ENCODE measurements at places on chromosomes 1 and 21.

DNA sequence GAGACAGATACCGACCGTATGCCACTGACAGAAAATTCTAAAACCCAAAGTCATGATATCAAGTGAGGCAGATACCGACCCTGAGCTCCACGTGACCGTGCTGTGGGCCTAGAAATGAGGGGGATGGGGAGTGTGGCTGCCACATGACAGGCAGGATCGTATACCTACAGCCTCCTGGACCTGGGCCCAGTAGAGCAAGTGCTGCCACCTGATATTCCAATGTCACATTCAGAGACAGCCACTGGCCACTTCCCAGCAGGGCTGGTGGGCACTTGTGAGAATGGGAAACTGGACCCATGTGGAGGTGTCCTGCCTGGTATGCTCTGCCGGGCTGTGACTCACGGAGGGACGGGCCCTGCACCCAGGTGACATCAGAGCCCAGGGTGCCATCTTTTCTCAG lies 44.6 kb upstream of the CLDN14 start:
- DNase-seq = no peak

- no peak for DNase-seq
Measured at GRCh38 chr1:168220470-168220871, 5.3 kb upstream of the SFT2D2 start.

DNA sequence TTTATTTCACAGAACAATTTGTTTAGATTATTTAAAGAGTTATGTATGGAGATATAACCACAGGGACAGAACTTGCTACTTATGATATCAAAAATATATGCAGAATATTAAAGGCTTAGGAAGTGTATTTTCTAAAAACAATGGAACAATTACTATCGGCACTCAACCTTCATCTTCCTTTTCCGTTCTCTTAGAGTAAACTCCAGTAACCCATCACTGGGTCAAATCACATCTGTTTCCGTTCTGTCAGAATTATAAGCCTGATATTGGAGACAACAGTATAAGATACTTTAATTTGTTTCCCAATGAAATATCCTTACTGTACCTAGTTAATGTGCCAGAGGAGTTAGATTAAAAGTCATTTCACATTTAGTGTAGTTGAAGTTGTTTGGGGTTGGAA lies 32.2 kb downstream of the DTL start:
- DNase-seq = no peak

- no peak for DNase-seq
Measured at GRCh38 chr1:66774438-66774837, 22.2 kb downstream of the DYNLT5 start.

GRCh38 chr1:208291923-208292711 lies 47.9 kb upstream of the PLXNA2 start:
- no peak for DNase-seq

DNA sequence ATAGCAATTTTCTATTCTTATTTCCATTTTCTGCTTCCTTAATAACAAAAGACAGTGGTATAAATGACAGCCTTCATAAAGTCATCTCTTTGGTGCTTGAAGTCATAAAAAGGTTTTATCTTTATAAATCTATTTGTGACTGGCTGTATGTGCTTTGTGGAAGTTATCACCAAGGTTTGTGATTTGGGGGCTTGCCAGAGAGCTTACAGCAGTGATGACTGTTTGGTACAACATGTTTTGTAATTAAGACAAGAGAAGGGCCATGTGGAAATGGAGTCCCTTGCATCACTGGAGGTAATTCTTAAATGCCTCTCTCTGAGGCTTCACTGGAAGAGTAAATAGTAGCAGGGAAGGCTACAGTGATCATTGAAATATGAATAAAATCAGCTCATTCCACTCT lies 2.7 kb downstream of the SLC35F3 start:
- DNase-seq = no peak

GRCh38 chr1:98196012-98196411 lies 275.2 kb upstream of the DPYD start:
- DNase-seq = no peak

- no peak for DNase-seq
Measured at GRCh38 chr1:110945626-110946025, 18.1 kb downstream of the LRIF1 start.

- no peak for DNase-seq
Measured at GRCh38 chr1:97870589-97870988, 50.2 kb downstream of the DPYD start.

DNA sequence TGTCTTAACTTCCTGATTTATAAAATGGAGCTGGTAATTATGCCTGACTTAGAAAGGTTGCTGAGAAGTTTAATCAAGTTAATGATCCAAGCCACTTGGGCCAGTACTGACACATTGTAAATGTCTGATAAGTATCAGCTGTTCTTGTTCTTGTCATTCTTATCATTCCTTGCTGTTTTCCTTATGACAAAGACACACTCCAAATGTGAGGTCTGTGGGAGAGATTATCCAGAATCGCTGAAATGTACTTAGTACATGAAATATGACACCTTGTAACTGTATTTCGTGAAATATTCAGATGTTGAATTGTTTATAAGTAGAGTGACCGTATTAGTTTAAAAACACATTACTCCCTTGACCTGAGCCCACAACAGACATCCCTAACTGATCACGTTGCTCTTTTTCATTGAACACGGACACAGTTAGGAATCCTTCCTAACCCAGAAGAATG lies 6.1 kb downstream of the AADACL4 start:
- no peak for DNase-seq

DNA sequence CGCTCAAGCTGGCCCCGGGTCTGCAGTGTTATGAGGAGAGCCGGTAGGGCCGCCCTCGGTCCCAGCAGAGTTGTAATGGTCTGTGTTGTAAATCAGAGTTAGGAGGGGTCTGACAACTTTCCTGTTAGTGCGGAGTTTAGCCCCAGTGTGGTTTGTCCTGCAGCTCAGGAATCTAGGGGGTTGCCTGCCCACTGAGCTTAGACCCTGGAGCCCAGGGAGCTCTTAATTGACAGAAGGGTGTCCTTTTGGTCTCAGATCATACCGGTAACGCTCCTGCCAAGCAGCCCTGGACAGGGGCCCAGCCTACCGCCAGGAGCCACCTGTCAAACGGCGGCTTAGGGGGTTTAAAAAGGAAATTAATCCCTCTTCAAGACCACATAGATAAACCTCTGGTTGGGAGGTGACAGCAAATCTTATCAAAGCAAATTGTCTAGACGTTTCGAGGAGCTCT lies 164.4 kb downstream of the DYRK1A start:
- DNase-seq = no peak
